ENCODE measurements at places on chromosomes 16 and 17.

DNA sequence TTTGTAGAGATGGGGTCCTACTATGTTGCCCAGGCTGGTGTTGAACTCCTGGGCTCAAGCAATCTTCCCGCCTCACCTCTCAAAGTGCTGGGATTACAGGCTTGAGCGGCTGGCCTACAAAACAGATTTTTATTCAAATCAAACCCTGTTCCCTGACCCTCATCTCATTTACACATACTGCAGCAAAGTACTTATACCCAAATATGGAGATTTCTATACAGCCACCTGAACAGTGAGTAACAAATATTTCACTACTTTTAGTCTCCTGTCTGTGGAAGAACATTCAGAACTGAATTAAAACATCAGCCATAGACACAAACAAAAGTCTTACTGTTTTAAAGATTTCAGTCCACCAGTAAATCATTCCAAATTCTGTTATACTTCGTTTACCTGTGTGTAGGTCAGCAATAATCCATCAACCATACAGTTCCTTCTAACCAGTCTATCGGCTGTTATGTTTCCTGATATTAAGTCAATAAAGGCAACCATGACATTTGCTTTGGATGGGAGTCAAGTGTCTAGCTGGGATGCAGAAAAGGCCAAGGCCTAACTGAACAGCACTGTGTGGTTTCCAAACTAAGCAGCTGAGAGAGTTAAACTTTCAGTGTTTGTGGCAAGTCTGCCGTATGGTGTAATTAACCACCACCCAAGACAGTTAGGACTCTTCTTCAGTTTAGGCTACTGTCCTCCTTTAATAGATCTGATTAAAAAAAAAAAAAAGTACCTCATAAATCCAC, 22.3 kb downstream of the ERN1 start:
- no peak for DNase-seq

GRCh38 chr17:9792181-9792840, 919 bp upstream of the DHRS7C start:
- no peak for DNase-seq

GRCh38 chr17:78946631-78947030, 21.4 kb upstream of the TIMP2 start:
- DNase-seq, result no peak

- DNase-seq, result no peak
Measured at GRCh38 chr16:67779256-67780014, 26.9 kb downstream of the RANBP10 start.

DNA sequence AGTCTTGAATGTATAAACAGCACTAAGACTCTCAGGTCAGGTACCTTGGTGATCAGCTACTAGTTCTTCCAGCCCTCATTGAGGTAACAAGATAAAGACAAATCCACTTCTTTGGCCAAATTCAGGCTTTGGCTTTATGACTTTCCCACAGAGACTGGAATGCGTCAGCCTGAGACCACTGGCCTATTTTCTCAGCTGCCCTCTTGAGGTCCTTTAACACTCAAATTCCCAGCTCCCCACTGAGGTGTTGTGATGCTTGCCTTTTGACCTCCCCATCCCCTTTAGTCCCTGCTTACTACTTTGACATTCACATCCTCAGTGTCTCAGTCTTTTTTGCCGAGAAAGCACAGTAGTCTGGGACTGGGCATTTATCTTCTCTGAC, 10.6 kb downstream of the TNFAIP1 start:
- DNase-seq, result no peak

- DNase-seq, result no peak
Measured at GRCh38 chr16:84751947-84752346, 52.1 kb downstream of the USP10 start.

GRCh38 chr16:56137269-56137668, 54.0 kb upstream of the GNAO1 start:
- no peak for DNase-seq

DNA sequence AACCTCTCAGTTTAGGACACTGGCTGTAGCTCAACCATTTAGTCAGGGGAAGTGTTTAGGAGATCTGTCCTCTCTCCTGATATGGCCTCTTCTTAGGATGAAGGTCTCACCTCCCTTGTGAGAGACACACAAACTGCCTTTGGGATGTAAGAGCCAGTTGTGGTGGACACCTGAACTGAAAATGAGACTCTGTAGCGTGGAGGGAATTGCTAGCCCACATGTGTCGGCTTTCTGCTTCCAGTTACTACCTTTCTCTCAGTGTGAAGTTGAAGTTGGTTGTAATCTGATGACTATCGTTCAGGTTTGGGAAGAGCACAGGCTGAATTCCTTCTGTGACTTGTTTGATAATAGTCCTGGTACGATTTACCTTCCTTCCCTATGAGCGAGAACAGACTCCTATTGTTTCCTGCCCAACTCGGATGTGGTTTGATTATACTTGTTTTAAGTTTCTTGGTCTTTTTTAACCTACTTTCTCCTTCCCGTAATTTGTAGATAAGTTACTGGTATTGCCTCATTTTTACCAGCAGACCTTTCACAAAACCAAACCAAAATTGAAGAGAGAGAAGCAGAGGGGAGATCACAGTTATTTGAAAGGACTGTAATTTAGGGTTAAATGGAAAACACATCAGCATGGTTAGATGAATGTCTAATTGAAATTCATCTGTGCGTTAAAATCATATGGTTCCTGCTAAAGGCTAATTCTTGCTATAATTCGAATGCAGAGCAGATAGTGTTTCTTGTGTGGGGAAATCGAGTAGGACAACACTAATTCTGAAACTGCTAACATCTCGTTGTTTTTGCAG, 43.2 kb downstream of the CLEC16A start:
- DNase-seq, result no peak

DNA sequence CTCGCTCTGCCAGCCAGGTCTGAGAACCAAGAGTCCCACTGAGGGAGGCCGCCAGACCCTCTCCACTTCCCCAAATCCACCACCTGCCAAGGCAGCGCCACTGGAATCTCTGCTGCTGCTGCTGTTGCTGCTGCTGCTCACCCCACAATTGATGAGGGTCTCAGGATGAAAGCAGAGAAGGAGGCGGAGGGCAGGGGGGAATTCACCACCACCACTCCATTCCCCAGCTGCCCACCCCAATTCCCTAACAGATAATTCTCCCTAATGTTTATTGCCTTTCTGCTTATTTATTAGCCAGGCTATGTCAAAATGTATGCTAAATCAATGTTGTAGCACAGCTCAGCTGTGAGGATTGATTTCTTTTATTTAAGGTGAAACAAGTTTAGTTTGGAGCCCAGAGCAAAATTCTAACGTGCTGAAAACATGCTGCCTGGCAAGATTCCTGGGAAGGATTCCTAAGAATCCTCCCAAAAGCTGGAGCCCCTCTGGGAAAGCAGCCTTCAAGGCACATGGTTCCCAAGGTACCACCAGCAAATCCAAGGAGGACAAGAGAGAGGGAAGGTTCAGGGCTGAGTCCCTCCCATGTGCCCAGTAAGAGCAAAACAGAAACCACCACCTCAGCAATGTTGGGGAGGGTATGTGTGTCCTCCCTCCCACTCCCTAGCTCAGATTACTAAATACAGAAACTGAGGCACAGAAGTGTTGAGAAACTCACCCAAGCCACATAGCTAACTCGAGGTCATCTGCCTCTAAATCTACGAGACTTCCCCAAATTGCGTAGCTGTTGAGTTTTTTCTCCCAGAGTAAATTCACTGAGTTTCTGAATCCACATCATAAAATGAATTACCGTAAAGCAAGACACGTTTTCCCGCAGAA, 12.2 kb upstream of the CDH5 start:
- no peak for DNase-seq

GRCh38 chr17:61947367-61948078, 19.7 kb upstream of the INTS2 start:
- no peak for DNase-seq

GRCh38 chr17:82235056-82235774, 6.4 kb downstream of the SLC16A3 start:
- DNase-seq, result no peak

GRCh38 chr16:3761375-3762106, 44.2 kb upstream of the TRAP1 start:
- no peak for DNase-seq

- DNase-seq, result no peak
Measured at GRCh38 chr16:50229149-50229726, 37.1 kb upstream of the ADCY7 start.

GRCh38 chr16:87608400-87608985, 6.2 kb downstream of the JPH3 start:
- DNase-seq, result peak; percentile 19

GRCh38 chr17:35977509-35977908, 3.8 kb downstream of the CCL16 start:
- no peak for DNase-seq

DNA sequence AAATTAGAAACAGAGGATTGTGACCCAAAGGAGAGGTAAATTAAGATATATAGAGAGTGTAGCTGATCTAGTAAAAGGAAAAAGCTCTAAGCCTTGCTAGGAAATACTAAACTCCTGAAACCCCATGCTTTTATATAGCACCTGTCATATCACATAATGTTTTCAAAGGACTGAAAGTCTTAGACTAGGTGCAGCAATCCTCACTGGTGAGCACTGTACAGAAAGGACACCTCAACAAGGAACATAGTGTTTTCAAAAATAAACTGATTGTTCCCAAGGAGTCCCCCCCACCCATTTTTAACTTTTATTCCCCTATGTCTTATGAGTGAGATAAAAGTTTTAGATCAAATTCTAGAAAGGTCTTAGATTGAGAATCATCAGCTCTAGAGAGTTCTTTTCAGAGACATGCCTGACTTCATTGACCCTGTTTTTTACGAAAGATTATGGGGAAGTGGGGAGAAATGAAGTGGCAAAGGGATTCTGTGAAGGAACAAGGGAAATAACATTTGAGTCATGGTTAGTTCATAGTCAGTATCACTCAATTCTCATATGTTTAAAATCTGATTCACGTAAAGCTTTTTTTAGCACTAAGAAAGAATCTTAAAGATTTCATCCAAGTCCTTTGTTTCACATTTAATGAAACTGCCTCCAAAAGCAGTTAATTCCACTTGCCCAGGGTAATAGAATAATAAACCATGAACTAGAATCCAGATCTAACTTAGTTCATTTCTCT, 166.4 kb downstream of the CYB561 start:
- DNase-seq, result no peak

DNA sequence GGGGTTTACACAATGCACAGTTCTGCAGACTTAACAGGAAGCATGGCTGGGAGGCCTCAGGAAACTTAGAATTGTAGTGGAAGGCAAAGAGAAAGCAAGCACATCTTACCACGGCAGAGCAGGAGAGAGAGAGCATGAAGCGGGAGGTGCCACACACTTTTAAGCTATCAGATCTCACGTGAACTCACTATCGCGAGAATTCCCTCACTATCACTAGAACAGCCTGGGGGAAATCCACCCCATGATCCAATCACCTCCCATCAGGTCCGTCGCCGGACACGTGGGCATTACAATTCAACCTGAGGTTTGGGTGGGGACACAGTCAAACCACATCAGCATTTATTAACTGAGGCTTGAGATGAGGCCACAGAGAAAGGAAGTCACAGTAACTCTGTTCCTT, 326.7 kb downstream of the C16orf95 start:
- no peak for DNase-seq

DNA sequence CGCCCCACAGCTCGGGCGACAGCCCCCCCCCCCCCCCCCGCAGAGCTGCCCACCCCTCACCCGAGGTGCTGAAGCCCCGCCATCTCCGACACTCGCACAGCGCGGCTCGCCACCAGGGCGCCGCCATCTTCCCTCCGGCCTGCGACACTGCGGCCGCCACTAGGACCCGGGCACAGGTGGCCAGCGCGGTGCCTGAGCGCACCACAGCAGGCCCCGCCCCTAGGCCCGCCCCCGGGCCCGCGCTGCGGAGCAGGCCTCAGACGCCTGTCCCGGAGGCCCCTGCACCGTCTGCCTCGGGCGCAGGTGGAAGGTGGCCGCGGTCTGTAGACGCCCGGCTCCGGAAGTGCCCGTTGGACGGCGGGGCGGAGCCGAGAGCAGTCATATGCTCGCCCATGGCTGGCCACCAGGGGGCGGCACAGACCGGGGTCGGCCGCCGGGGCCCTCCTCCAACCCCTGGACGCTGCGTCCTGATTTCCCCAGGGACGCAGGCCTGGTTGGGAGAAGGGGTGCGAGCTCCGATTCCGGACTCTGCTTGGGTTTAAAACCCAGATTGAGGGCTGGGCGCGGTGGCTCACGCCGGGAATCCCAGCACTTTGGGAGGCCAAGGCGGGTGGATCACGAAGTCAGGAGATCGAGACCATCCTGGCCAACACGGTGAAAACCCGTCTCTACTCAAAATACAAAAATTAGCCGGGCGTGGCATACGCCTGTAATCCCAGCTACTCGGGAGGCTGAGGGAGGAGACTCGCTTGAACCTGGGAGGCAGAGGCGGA, at the start of gene MRPL38:
MRPL38 (minus strand) TSS at position 136 of the 773 bp plus-strand sequence; CDS start at position 127, 9 bp downstream.
- DNase-seq, result peak; percentile 84

GRCh38 chr17:79974566-79975497, 60.8 kb downstream of the TBC1D16 start:
- DNase-seq, result no peak

- DNase-seq, result peak; percentile 80
Measured at GRCh38 chr17:82320956-82321927, 3.8 kb upstream of the CD7 start.

Data from effector CD4-positive, alpha-beta T cell (primary cell).